ENCODE measurements at places on chromosomes 11 and 22.

- peak; percentile 59 for DNase-seq
Observed at GRCh38 chr22:18001040-18001893, 23.1 kb downstream of the MICAL3 start.

GRCh38 chr11:44032299-44033085 is 15.3 kb upstream of the ACCSL start:
- DNase-seq: no peak

DNA sequence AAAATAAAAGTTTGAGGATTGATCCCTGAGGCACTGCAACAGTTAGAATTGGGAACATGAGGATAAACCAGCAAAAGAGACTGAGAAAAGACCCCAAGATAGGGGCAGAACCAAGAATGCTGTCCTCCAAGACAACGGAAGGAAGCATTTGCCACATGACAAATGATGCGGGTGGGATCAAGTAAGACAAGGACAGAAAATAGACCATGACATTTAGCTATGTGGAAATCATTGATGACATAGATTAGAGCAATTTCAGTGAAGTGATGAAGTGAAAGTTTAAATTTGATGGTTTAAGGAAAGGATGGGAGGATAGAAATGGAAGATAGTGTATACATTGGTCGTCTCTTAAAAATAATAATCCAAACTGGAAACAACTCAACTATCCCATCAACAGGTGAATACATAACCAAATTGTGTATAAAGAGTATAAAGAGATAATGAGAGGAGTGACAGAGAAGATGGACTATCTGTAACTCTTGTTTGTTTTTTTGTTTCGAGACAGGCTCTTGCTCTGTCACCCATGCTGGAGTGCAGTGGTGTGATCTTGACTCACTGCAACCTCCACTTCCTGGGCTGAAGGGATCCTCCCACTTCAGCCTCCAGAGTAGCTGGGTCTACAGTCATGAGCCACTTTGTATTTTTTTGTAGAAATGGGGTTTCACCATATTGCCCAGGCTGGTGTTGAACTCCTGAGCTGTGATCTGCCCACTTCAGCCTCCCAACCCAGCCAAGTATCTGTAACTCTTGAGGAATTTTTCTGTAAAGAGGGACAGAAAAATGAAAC is 48.7 kb upstream of the FDX1 start:
- no peak for DNase-seq

GRCh38 chr22:45460288-45461109 is 42.2 kb upstream of the FBLN1 start:
- no peak for DNase-seq

DNA sequence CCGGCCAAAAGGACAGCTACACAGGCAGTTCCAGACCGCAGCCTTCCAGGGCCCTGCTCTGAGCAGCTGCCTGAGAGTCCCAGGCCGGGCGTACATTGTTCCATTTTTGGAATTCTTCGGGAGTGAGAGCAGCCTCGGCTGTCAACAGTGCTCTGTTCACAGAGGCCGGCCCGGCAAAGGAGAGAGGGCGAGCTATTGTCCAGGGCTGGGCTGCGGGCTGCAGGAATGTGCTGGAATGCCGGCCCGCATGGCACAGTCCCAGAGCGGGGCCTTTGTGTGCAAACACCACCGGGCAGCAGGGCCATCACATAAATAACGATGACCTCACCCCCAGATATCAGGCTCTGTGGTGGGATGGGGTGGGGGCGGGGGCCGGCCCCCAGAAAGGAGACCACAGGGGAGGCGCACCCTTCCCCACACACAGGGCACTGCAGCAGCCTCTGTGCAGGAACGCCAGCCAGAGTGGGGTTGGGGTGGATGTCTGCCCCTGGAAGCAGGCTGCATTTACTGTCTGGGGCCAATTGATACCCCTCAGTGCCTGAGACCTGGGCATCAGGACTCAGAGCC is 15.8 kb downstream of the LINC01488 start:
- no peak for DNase-seq

DNA sequence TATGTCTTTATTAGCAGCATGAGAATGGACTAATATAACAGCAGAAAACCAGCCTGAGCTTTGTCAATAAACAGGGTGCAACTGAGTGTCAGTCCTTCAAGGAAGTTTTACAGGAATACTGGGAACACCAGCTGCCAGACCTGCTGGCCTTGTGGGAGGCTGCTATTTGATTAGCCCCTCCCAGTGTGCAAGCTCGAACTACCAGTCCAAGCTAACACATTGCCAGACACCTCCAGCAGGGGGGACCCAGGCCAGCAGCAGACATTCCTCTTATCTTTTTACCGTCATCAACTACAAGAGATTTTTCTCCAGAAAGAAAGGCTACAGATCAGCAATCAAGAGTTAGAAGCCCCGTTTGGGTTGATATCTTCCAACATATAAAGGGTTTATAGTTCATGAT is 942.8 kb upstream of the TENM4 start:
- no peak for DNase-seq

- DNase-seq: no peak
Observed at GRCh38 chr11:111176603-111177002, 68.9 kb upstream of the POU2AF2 start.
